ENCODE measurements at places on chromosomes 16 and 17.

DNA sequence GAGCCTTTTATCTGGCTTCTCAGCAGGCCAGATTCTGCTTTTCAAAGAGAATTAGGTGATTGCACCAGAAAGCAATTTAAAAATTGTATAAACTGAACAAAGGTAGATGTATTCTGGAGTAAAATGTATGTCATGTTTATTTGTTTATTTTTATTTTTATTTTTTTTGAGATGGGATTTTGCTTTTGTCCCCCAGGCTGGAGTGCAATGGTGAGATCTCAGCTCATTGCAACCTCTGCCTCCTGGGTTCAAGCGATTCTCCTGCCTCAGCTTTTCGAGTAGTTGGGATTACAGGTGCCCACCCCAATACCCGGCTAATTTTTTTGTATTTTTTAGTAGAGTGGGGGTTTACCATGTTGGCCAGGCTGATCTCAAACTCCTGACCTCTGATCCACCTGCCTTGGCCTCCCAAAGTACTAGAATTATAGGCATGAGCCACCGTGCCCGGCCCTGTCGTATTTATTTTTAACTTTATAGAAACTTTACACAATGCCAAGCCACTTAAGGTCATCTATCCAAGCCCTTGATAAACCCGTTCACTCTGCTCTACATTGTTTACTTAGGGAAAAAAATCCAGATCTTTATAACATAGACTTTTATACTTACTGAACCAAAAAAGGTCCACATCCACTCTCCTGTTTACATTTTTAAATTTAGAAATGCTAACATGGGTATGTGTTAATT lies 22.7 kb upstream of the GOT2 start:
- no peak for DNase-seq

DNA sequence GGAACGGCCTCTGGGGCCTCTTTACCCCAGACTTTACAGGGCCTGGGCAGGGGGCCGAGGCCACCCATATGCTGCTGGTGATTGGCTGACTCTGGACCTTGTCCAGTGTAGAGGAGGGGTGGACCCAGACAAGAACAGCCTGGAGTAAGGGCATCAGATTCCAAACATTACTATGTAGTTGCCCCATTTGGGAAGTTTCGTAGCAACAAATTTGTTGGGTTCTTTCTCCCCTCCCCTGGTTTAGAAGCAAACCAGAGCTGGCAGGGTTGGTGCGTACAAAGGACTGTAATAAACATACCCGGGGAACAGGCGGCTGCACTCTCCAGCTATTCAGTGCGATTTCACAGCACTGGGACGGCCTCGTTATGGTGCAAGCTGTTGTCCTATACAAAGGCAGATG lies 145.5 kb downstream of the NTN1 start:
- no peak for DNase-seq

DNA sequence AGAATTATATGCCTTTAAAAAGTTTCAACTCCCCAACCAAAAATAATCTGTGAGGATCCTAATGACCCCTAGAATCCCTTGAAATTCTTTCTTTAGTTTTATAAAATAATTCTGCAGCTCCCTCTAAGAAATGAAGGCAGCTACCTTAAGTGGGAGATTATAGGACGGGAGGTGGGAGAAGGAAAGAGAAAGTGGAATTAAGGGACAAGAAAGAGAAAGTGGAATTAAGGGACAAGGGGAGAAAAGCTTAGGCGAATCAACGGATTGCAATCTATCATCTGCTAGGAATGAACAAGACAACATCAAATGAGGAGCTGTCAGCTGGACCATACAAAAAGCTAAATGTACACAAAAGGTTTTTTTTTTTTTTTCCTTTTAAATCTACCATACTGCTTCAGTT lies 262.0 kb downstream of the ZFHX3 start:
- no peak for DNase-seq

- DNase-seq = no peak
These were observed 747 bp upstream of the LHX1 start for GRCh38 chr17:36936455-36937000.

- DNase-seq = no peak
These were observed 10.7 kb downstream of the NLK start for GRCh38 chr17:28053044-28053670.

GRCh38 chr17:7850701-7851437 lies 4.0 kb upstream of the TMEM88 start:
- DNase-seq = no peak

GRCh38 chr17:2634361-2634960 lies 41.0 kb downstream of the PAFAH1B1 start:
- DNase-seq = no peak

DNA sequence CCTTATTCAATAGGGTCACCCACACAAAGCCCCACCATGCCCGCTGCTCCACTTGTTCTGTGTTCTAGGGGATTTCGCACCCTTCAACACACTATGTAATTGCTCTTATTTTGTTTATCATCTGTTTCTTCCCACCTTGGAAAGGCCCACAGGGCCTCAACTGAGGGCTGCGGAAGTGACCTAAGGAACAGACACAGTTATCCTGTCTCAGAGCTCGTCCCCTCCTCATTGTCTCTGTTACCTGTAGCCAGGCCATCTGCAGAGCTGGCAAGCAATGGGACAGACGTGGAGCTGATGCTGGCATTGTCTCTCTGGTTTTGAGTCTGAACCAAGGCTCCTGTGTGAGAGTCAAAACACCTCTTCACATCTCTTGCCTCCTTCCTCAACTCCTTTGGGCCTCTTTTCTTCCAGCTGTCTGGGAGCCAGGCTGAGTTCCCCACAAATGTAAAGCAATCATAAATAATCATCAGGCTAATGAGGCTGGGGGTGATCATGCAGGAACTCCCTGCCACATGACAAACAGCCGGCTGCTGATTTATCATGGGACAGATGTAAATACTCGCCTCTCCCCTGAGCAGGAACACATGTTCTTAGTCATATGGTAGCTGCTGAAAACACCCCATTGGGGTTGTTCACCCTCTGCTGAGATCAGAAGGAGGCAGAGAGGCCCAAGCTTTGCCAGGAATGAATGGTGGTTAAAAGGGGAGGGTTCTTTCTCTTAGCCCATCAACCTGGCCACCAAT lies 71.9 kb downstream of the AXIN2 start:
- no peak for DNase-seq

- no peak for DNase-seq
These were observed 506.8 kb upstream of the SOX9 start for GRCh38 chr17:71613996-71614395.

DNA sequence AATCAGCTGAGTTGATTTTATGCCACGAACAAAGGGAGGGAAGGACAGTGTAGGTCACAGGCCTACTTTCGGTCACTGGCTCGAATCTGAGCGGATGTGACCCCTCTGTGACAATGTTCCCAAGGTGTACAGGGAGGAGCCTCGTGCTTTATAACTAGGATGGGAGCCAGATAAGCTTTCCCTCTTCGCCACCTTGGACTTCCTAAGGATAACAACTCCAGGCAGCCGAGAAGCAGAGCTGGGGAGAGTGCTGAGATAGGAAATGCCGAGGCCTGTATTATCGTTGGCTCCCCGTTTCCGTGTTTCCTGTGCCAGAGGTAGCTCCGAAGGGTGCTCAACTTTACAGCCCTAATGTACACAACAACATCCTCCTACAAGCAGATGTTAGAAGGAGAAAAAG lies 217.8 kb upstream of the IRX3 start:
- DNase-seq = no peak
